ENCODE measurements at places on chromosomes 16 and 17.

DNA sequence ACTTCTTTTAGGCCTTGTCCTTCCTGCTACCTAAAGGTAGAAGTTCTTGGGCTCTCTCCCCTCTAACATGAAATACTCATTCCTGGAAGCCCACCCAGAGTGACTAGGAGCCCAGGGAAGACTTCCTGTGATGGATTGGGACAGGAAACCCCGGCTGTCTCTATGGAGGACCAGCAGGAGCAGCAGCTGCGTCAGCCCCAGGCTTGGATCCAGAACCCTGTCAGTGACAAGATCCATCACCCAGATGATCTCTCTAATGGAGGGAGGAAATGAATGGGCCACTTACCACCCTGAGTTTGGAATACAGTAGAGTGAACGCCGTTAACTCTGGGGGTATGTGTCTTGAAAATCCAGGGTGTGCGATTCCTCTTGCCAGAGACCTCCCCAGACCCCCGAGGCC is 195.7 kb upstream of the WSCD1 start:
- no peak for DNase-seq

- DNase-seq: no peak
These were observed 738 bp upstream of the XPO6 start for GRCh38 chr16:28212532-28212873.

GRCh38 chr17:71983828-71984227 is 137.0 kb upstream of the SOX9 start:
- DNase-seq: no peak

DNA sequence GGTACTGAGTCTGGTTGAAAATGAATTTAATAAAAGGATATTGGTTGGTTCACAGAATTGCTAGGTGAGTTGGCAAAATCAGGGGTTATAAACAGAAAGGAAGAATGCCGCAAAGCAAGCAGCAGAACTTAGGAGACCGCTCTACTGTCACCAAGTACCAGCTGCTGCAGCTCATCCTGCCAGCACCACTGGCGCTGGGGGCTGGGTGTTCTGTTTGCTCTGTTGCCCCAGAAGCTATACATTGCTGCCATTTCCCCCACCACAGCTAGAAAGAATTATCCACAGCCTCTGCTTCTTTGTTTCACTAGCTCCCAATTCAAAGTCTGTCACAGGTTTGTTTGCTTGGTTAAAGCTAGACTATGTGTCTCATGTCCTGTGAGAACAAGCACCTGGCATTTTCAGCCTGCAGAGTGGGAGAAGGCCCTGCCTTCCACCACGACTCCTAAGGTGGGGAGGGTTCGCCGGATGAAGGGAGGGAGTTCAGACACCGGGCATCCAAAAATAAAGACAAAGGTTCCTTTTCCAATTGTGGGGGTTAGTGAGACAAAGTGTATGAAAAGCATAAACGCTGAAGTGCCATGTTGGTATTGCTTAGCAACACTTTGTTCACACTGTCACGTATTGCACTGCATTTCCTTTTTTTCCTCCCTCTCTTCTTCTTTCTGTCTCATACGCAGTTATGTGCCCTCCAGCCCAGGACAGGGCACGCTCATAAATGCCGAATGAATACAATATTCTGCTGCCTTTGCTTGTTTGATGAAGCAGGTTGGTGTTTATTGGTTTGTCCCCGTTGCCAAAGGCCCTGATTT is 9.6 kb upstream of the CPD start:
- no peak for DNase-seq

DNA sequence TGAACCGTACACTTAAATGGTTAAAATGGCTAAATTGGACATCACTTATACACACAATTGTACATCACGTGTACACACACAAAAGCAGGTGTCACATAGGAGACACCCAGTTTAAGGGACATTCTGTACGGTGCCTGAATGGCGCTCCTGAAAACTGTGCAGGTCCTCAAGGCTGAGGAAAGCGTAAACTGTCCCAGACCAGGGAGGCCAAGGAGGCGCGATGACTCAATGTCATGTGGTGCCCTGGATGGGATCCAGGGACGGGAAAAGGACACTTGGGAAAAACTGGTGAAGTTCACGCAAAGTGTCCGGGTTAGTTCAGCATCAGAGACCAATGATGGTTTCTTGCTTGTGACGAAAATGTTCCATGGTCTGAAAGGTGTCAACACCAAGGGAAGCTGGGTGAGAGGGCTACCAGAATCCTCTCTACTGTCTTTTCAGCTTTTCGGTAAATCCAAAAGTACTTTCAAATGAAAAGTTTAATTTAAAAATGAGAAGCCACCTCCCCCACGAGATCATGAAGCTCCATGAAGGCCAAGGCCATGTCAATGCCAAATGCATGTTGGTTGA is 112.2 kb downstream of the CMIP start:
- DNase-seq: no peak

GRCh38 chr17:80261159-80261894 is 675 bp downstream of the RNF213 start:
- DNase-seq: peak; percentile 73

GRCh38 chr16:89861648-89862047 is 11.7 kb upstream of the TCF25 start:
- no peak for DNase-seq

GRCh38 chr17:63116228-63116627 is 150.2 kb downstream of the TANC2 start:
- DNase-seq: no peak

- DNase-seq: no peak
These were observed 46.7 kb upstream of the GCSH start for GRCh38 chr16:81142864-81143263.

GRCh38 chr16:67862623-67863583 is 9.9 kb upstream of the EDC4 start:
- no peak for DNase-seq

GRCh38 chr16:68915589-68915988 is 72.3 kb downstream of the TANGO6 start:
- DNase-seq: no peak

All from CD4-positive, alpha-beta T cell treated with Interleukin-15 for 1 hour (primary cell).